Inflammatory macrophage (primary cell): ENCODE measurements at places on chromosomes 4 and X.

DNA sequence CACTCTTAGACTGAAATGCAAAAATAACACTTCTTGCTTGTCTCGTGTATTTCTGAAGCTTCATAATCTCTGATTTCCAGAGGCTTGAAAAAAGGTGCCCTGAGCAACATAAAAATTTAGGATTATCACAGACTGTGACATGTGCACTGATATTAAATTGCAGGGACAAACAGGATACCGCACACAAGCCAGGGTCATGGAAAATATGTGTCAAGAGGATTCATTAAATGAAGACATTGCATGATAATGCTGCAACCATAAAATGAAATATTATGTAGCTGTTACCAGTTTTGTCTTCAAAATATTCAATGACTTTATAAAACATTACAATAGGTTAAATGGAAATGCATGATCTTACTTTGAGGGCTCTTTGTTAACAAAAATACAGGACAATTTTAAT lies 328.0 kb downstream of the KCTD8 start:
- DNase-seq = no peak

GRCh38 chrX:146614663-146615478 lies 194.7 kb upstream of the CXorf51B start:
- no peak for DNase-seq

GRCh38 chr4:1572010-1572385 lies 112.1 kb downstream of the FAM53A start:
- no peak for DNase-seq

GRCh38 chr4:80922941-80923340 lies 107.6 kb upstream of the BMP3 start:
- DNase-seq = no peak

DNA sequence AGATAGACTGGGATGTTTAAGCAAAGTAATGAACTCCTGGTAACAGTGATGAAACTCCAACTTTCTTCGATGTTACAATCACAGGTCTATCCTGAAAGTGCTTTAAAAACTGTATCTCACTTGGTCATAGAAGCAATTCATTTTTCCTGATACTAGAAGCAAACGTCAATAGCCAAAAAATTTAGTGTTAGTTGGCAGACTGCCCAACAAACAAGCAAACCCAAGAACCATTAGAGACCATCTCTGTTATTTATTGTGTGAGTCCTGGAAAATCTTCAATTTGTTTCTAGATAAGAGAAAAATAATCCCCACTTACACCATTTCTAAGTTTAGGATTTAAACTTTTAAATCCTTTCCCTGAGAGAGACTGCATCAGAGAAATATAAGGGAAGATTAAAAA lies 553.9 kb downstream of the INPP4B start:
- DNase-seq = no peak

GRCh38 chr4:5710961-5711478 lies at the start of gene EVC:
Gene EVC, plus strand, starts transcription at chr4:5711201. Its CDS starts 180 bp downstream, at chr4:5711381.
- no peak for DNase-seq

DNA sequence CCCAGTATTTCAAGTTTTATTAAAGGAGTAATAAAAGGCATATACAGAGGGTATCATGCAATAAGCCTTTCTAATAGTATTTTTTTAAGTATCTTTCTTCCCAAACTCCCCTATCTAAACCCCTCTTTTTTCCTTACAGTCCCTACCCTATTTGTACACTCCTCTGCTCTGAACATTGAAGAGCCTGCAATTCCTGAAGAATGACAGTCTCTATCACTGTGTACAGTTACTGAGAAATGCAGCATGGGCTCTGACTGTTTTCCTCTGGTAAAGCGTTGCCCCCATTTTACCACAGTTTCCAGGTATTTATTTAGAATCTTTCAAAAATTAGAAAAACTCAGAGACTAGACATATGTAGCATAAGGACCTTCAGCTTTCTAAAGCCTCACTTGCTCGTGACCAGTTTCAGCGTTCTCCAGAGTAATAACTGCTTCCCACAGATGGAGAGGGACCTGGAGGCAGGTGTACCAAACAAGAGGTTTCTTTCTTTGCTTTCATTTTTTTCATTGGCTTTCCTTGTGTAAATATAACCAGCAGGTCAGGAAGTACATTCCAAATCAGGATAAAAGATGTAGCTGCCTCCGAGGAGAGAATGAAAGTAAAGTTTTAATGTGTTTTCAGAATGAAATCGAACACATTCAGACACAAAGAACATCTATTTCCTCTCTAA lies 230.8 kb downstream of the CFAP299 start:
- DNase-seq = no peak

- peak; percentile 73 for DNase-seq
Measured at GRCh38 chrX:78327370-78328086, at the start of gene CYSLTR1. Gene CYSLTR1, minus strand, starts transcription at chrX:78327611. Its CDS starts 53,865 bp downstream, at chrX:78273746.

DNA sequence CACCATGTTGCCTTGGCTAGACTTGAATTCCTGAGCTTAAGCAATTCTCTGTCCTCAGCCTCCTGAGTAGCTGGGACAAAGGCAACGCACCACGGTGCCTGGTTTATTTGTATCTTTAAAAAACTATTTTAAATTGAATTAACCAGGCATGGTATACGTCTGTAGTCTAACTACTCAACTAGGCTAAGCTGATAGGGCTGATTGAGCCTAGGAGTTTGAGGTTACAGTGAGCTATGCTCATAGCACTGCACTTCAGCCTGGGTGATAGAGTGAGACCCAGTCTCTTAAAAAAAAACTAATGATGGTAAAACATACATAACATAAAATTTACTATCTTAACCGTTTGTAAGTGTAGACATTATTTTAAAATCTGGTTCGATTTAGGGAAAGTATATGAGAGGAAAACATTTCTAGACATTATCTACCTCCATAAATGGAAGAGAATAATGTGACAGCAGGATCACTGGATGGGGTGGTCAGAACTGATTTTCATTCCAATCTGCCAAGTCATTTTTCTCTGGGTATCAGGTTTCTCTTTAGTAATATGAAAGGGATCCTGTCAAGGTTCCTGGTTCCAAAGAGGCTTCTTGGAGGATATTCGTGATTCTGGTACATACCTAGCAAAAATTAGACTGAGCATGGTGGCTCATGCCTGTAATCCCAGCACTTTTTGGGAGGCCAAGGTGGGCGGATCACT lies 8.7 kb upstream of the ITGB1BP2 start:
- no peak for DNase-seq

DNA sequence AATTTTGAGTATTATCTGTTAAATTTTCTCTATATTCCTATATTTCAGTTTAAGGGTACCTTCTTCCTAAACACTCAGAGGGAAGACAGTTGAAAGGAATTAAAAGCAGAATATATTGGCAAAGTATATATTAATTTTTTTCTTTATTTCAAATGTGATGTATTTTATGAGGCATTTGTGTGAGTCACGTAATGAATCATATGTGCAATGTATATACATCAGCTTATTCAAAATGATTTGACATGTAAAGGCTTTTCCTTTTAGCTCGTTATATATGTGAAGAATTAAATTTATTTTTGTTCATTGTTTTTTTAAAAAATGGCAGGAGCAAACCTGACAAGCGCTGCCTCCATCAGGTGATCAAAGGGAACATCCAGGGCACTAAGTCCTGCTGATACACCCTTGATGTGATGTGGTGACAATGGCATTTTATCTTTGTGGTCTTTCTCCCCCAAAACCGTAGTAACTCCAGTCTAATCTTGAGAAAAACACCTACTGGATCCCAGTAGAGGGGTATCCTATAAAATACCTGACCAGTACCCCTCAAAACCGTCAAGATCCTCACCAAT lies 8.9 kb downstream of the WWC2 start:
- no peak for DNase-seq

DNA sequence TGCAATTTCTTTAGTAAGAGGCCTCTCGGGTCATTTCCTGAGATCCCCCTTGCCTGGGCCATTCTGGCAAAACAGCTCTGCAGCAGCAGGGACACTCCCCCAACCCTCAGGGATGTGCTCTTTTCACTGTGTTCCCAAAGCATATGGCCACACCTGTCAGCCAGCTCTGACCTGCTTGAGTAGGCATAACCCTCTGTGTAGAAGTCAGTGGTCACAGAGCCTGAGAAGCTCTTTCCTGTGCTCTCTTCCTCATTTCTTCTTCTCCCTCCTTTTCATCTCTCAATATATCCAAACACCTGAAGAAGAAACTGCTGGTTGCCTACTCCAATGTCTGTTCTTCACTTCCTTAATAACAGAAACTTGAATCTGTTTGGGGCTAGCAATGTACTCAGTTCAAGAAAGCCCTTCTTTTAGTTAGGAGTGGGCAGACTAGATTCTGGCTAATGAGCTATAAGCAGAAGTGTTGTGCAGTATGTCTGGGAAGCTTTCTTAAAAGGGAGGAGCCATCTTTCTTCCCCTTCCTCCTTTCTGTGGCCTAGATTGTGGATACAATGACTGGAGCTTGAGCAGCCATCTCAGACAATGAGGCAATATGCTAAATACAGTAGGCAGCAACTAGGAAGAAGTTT lies 73.3 kb downstream of the PRPS1 start:
- DNase-seq = peak; percentile 87

DNA sequence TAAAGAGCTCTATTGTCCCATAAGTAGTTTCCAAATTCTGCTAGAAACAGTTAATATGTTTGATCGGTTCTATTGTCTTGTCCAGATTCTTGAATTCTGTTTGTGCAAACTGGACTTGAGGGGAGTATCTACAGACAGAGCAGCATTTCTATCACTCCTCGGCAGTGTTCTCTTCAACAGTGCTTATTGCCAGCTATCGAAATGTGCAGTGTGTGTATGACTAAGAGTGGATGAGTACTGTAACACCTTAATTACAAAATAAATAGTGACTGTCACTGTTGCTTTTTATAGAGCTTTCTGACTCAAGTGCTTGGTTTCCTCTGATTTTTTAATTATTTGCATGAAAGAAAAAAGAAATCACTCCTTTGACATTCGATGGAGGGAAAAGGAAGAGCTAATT lies 274.6 kb downstream of the RPA4 start:
- no peak for DNase-seq

- no peak for DNase-seq
Measured at GRCh38 chrX:69564665-69565064, 51.2 kb upstream of the EDA start.

- no peak for DNase-seq
Measured at GRCh38 chr4:6391186-6391851, 81.1 kb downstream of the PPP2R2C start.

GRCh38 chrX:33339219-33339618 lies 127.9 kb upstream of the DMD start:
- no peak for DNase-seq

GRCh38 chr4:85113706-85114105 lies 147.2 kb upstream of the WDFY3 start:
- DNase-seq = no peak

DNA sequence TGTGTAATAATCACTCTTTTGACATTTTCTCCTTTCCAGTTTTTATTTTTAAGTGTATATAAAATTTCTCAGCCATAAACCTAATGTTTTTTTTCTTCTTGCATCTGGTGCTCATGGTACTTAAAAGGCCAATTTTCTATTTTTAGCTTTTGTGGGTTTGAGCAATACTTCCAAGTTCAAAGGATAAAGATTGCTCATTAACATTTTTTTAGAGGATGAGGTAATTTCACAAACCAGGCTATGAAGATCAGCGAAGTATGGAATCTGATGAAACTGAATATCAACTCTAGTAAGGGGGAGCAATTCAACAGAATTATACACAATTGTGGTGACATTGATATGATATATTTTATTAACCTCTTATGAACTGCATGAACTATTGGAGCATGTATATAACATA lies 25.8 kb upstream of the KLHL34 start:
- DNase-seq = no peak

GRCh38 chr4:145878501-145879435 lies 59.9 kb downstream of the ZNF827 start:
- no peak for DNase-seq

GRCh38 chr4:162139412-162139811 lies 24.4 kb downstream of the FSTL5 start:
- DNase-seq = no peak

DNA sequence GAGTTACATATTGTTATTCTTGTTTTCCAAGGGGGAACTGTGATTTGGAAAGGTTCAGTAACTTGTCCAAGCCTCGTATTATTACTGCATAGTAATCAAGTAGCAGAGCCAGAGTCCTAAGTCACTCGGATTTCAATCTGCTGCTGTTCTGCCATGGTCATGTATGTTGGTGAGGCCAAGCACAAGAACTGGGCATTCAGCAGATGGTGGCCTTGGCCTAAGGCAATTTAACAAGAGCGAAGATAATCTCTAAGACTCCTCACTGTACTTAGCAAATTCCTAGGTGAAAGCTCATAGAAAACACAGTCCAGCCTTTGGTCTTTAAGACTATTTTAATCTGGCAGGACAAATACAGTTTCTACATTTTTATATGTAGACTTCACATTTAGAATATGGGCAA lies 64.8 kb downstream of the NDST3 start:
- DNase-seq = no peak

- DNase-seq = peak; percentile 42
Measured at GRCh38 chr4:8188743-8189550, 10.1 kb upstream of the SH3TC1 start.

DNA sequence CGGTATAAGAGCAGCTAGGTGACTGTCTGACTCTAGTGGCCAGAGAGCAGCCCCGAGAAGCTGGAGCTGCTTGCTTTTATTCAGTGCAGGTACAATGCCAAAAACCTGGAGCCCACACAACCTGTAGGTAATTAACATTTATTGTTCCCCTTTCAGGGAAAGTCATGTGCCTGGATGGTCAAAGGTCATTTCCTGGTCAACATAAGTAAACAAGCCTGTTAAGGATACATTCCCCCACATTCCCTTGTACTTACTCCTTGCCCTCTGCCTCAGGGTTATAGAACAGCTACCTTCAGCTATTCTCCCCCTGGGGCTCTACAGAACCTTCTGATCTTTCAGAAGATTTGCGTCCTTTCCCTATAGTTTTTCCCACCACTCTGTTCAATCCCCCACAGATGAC lies 253.4 kb downstream of the TMA16 start:
- DNase-seq = no peak

GRCh38 chr4:135177321-135177720 lies 975.7 kb upstream of the PABPC4L start:
- DNase-seq = no peak

DNA sequence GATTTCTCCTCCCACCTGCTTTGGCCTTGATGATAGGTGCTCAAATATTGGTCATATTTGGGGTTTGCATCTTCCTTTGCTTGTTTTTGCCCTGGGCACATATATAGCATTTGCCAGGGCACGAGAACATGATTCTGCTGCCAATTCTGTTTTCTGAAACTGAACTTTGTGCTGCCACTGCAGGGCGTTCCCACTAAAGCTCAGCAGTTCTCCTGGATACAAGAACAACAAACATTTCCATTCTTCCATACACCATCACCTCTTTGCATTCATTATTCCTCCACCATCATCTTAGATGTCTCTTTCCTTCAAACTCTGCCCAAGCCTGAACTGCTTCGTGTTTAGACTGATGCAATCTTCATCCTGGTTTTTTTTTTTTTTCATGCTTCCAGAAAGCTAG lies 36.3 kb upstream of the GATB start:
- no peak for DNase-seq

GRCh38 chrX:117751155-117751554 lies 365.5 kb downstream of the KLHL13 start:
- no peak for DNase-seq

DNA sequence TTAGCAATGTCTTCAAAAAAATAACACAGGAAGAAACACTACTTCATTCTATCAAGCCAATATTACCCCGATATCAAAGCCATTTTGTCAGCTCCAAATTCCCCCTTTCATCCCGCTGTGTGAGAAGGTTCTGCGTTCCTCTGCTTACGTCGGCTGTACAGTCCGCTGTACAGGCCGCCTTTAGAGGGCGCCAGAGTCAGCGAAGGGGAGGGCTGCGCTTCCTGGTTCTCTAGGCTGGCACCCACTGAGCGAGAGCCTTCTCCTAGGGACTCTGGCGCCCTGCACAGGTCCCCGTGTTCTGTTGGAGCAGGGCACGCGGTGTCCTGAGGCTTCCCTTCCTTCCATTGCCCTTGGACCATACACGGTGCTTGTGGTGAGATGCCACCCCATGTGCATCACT lies 25.3 kb upstream of the CT45A1 start:
- no peak for DNase-seq
